ENCODE measurements at places on chromosomes 5 and 9.

GRCh38 chr5:2738700-2739359, 12.6 kb downstream of the IRX2 start:
- DNase-seq, result no peak

GRCh38 chr9:137902646-137903045, 25.1 kb downstream of the CACNA1B start:
- DNase-seq, result no peak

DNA sequence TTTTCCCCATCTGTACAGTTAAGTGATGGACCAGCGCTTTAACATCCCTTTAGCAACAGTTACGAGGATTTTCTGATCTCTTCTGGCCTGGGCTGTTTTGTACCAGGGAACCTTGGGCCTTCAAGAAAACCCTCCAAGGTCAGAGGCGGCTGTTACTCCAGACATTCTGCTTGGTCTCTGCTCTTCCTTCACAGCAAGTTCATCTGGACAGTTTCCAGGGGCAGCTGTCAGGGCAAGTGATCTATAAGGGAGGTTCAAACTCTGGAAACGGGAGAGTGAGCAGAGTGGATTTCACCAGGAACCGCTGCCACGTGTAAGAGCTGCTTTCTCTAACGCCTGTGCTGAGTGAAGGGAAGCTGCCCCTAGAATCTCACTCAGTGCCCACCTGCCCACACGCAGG, 36.7 kb downstream of the ZNF618 start:
- peak; percentile 49 for DNase-seq

GRCh38 chr9:1002678-1003077, 26.2 kb downstream of the DMRT3 start:
- no peak for DNase-seq

DNA sequence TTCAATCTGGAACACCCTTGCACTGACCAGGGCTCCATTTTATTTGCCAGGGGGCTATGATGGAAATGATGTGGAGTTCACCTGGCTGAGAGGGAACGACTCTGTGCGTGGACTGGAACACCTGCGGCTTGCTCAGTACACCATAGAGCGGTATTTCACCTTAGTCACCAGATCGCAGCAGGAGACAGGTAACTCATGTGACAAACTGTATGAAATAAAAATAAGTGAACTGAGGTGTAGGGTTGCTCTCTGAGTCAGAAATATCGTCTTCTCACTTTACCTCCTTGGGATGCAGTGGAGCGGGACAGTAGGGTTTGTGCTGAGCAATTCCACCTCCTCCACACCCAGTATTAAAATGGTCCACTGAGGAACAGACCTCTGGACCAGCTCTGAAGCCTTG, 22.1 kb downstream of the GABRP start:
- no peak for DNase-seq

DNA sequence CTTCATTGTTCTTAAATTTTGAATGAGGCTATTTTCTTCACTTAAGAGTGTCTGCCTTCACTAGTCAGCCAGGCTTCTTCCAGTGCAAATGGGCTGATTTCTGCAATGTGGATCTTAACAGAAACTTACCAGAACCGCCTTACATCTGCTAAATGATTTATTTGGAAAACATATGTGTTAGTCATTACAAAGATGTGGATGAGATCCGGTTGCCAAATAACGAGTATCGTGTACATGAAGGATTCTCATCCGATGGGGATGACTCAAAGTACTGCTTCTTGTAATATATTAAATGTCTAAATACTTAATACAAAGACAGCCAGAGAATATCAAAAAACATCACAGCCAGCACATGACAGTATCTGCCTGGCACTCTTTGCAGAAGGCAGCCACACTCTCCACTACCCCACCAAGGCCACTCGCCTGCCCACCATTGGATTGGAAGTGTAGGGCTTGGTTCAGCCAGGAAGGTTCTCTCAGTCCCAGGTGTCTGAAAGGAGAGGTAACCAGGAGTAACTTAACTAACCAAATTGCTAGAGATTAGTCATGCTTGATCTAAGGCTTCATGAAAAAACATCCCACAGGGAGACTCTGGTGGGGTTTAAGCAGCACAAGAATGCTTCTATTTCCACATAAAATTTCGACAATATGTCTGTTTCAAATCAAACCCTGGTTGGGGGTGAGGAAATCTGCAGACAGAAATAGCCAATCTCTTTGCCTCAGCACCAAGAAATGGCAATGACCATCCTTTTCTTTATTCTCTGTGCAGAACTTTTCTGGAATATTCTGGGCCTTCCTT, 174.8 kb downstream of the GADD45G start:
- DNase-seq, result no peak

- DNase-seq, result no peak
Observed at GRCh38 chr5:80437326-80437725, 29.5 kb downstream of the ZFYVE16 start.

GRCh38 chr5:76694317-76694716, 21.6 kb upstream of the F2R start:
- no peak for DNase-seq

GRCh38 chr9:133956520-133957076, 35.5 kb downstream of the VAV2 start:
- DNase-seq, result no peak
